ENCODE measurements at places on chromosomes 7 and 10.

- no peak for DNase-seq
Measured at GRCh38 chr7:83681200-83681778, 32.4 kb upstream of the SEMA3E start.

GRCh38 chr7:114931656-114932011, 9.7 kb downstream of the MDFIC start:
- no peak for DNase-seq

DNA sequence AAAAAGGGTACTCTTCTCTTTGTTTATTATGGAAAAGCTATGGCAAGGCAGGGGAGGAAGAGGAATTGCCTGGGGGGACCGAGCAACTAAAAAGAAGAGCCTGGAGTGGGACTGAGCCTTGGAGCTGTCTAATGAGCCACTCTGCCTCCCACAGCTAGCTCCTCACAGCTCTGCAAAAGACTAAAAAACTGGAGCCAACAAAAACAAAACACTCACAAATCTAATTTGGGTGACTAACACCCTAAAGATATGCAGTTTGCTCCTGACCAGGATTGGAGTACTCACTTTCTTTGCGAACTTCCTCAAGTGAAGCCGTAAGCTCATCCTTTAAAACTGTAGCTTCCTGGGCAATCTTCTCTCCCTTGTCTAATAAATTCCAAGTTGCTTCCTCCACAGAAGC, 89.4 kb downstream of the CTNNA3 start:
- no peak for DNase-seq

DNA sequence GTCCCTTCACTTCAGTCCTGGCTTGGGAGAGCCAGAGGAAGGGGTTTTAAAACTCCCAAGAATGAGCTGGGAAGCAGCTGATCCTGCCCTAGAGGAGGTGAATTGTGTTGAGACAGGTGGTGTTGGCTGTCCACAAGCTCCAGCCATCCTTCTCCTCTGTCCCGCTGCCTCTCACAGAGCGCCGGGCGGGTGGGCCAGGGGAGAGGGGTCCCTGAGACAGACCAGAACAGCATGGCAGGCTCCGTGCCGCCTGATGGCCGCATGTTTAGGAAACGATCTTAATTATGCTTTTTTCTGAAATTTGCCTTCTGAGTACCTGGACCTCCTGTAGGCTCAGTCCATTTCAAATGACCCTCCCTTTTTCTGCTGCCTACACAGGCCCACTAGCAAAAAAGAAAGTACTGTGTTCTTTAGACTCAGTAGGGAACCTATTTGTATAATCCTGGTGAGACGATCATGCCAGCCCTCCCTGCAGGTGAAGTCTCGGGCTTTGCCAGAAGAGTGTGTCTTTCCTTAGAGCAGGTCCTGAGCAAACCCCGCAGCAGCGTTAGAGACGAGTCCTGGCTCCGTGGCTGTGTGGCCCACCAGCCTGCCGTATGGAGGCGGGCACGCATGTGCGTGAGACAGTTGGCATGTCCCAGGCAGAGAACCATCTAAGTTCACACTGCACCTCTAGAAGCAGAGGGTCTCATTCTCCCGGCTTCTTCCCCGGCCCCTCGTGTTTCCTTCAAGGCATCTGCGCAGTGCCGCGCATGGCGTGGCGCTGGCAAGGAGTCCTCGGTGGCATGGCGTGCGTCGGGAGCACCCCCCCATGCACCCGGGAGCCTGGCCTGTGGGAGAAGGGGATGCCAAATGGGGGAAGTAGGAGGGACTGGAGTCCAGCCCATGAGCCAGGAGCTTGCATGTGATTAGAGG, 26.3 kb upstream of the PWWP2B start:
- no peak for DNase-seq

DNA sequence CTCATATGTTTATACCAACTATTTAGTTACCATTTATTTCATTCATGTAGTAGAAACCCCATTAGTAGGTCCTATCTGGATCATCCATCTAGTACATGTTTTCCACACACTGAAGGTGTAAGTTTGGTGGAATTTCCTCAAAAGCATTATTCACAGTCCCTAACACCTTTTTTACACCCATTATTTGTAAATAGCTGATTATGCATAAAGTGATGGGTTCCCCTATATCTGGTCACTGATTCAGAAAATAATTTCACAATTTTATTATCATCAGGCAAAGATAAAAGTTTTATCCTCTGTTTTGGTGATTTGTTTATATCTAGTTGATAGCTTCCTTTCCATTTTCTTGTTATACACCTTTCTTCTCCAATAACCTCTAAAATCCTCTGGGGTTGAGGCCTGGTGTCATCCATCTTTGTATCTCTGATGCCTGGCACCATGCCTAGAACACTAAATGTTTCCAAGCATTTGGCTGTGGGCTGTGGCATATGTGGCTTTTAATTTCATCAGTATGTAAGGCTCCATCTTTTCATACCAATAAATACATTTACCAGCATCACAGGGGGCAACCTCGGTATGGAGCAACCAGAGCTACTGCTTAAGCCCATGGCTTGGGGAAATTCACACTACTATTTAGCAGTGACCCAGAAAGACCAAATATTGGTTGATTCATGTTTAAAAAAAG, 1089.5 kb upstream of the LRRN3 start:
- DNase-seq, result no peak

DNA sequence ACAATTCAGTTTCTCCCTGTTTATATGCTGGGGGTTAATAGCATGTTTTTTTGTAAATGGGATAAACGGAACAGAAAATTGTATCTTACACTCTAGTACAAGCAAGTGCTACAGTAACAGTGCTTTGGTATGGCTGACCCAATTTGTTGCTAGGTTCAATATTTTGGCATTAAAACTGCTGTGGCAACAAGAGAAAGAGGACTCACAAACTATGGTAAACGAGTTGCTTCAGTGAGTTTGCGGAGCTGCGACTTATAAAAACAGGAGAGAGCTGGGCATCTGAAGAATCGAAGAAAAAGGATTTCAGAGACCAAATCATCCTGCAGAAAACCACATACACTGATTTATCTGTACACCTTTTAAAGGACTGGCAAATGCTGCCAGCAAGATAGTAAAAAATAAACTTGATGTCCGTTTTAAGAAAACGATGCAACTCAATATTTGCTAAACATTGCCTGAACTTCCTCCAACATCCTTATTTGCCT, 2.2 kb downstream of the GLUD1 start:
- DNase-seq, result peak; percentile 8

DNA sequence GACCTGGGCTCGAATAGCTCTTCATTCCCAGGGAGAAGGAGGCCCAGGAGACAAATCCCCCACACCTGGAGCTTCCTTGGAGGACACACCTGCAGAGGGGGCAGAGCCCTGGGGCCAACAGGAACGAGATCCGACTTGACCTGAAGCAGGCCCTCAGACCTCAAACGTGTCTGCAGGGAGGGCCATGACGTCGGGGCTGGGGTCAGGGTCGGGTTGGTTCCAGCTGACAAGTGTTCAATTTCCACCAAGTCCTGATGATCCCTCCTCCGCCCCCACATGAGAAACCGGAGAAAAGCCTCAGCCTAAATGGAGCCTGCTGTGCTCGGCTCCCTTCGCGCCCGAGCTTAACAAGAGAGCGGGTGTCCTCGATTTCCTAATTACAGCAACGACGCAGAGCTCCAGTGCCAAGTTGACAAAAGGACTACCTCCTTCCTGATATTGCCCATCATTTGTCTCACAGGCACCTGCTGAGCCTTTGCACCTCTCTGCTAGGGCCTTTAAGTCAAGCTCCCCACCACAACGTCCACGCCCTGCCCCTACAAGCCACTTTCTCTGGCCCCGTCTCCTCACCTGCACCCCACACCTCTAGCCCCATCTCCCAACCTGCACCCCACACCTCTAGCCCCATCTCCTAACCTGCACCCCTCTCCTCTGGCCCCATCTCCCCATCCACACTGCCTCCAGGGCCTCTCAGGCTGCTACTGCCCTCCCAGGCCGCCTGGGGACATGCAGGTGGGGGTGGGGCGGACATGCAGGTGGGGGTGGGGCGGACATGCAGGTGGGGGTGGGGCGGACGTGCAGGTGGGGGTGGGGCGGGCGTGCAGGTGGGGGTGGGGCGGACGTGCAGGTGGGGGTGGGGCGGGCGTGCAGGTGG, 519.4 kb downstream of the GLRX3 start:
- peak; percentile 34 for DNase-seq

GRCh38 chr10:126668505-126668904, 2.0 kb downstream of the C10orf90 start:
- no peak for DNase-seq

- no peak for DNase-seq
Measured at GRCh38 chr10:113282564-113282963, 270.3 kb upstream of the HABP2 start.

DNA sequence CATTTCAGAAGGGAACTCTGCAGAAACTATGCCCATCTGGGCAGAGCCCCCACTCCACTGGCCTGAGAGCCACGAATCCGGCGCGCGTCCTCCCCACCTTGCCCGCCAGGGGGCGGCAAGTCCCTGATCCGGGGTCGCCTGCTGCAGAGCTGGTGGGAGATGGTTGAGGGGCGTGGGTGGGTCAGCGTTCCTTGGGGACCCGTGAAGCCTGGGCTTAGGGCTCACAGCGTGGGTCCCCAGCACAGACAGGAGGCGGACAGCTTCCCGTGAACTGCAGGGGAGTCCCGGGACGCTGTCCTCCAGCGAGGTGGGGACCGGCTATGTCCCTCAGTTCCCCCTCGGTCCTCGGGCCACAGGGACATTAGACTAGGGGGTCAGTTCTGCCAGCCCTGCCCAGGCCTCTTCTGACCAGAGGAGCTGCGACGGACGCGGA, 585 bp upstream of the POP7 start:
- DNase-seq, result peak; percentile 94

- peak; percentile 97 for DNase-seq
Measured at GRCh38 chr10:97498076-97498840, at the start of gene MMS19. MMS19 (minus strand) TSS chr10:97498422; CDS start chr10:97498384, 38 bp downstream.

DNA sequence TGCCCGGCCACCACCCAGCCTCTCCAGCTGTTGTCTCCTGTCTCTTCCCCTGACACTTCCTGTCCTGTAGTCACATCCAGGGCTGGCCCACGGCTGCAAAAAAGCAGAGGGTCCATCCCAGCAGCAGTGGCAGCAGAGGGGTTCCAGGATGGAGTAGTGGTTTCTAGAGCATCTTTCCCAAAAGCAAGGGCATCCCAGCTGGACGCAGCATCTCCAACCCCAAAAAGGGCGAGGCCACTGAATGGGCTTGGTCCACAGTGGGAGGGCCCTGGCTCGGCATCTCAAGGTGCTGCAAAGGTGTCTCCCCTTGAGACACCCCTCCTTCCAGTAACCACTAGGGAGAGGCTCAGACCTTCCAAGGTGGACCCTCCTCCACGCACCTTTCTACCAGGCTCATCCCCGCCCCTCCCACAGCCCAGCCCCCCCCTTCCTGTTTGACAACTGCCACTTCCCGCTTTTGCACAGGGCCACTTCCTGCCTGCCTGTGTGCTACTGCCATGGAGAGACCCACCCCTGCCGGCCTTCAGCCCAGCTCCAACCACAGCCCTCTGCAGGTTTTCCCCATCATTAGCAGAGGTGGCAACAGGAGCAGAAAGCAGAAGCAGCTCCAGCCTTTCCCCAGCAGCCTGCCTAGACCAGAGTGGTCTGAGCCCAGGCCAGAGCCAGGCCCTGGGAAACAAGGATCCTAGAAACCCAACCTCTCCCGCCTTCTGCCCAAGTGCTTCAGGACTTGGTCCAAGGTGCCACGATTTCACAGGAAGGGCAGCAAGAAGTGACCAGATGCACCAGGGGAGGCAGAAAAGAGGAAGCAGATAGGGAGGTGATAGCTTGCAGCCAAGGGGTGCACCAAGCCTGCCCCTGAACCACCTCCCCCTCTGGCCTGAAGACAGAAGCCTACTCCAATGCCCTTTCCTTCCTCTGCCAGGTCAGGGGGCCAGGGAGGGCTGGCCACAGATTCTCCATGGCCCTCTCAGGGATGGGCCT, 8.6 kb downstream of the CAMK2G start:
- no peak for DNase-seq

GRCh38 chr7:104362756-104363155, 34.4 kb downstream of the LHFPL3 start:
- DNase-seq, result no peak

- no peak for DNase-seq
Measured at GRCh38 chr10:116882639-116883038, 33.3 kb downstream of the ENO4 start.

DNA sequence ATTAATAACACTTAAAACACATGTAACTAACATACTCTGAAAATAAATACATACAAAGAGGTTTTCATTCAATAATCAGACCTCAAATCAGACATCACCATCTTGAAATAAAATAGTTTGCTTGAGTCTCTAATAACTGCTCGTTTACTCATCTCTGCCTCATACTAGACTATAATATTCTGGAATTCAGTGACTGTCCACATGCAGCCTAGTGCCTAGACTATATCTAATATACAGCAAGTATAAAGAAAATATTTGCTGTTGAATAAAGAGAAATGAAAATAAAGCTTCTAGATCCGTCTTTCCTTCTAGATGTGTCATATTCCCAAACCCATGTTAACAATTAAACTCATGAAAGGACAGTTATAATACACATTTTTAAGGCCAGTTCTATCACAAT, 236.3 kb upstream of the LRRN3 start:
- DNase-seq, result no peak

GRCh38 chr10:86690657-86691084, 22.4 kb downstream of the LDB3 start:
- no peak for DNase-seq

DNA sequence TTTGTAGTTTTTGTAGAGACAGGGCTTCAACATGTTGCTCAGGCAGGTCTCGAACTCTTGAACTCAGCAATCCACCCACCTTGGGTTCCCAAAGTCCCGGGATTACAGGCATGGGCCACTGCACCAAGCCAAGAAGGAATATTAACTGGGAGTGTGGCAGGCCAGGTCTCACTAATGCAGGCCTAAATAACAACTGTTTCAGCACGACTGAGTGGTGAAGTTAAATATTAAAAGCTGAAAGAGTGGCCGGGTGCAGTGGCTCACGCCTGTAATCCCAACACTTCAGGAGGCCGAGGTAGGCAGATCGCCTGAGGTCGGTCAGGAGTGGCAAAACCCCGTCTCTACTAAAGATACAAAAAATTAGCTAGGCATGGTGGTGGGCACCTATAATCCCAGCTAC, 21.1 kb downstream of the CHUK start:
- DNase-seq, result no peak

- no peak for DNase-seq
Measured at GRCh38 chr10:22893781-22894180, 34.1 kb upstream of the ARMC3 start.

GRCh38 chr7:1703441-1703840, 33.4 kb downstream of the ELFN1 start:
- no peak for DNase-seq

GRCh38 chr10:4243651-4244050, 458.6 kb upstream of the KLF6 start:
- DNase-seq, result no peak

Measured in retina (tissue), 1 donor.